ENCODE measurements at places on chromosomes 5 and 9.

DNA sequence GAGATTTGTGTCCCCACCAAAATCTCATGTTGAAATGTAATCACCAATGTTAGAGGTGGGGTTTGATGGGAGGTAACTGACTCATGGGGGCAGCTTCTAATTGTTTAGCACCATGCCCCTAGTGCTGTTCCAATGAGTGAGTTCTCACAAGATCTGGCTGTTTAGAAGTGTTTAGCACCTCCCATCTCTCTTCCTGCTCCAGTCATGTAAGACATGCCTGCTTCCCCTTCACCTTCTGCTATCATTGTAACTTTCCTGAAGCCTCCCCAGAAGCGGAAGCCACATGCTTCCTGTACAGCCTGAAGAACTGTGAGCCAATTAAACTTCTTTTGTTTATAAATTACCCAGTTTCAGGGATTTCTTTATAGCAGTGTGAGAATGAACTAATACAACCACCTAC lies 170.5 kb downstream of the NDUFS4 start:
- DNase-seq: no peak

DNA sequence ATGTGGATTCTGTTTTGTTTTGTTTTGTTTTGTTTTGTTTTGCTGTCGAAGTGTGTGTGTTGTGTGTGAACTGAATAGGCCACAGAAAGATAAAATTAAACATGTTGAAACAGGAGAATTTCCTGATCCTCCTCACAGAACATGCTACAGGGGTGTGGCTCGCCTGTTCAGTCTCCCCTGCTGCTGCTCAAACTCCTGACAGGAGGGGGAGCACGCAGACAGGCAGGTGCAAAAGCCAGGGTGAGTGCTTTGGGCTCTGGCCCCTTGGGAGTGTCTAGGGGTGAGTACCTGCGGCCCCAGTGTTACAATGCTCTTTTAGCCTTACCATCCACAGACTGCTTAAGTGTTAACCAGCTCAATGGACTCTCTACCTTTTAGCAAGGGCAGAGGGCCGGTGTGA lies 473.5 kb downstream of the MAT2B start:
- DNase-seq: no peak

- DNase-seq: no peak
These were observed 265.1 kb downstream of the GAS1 start for GRCh38 chr9:86682240-86682639.

DNA sequence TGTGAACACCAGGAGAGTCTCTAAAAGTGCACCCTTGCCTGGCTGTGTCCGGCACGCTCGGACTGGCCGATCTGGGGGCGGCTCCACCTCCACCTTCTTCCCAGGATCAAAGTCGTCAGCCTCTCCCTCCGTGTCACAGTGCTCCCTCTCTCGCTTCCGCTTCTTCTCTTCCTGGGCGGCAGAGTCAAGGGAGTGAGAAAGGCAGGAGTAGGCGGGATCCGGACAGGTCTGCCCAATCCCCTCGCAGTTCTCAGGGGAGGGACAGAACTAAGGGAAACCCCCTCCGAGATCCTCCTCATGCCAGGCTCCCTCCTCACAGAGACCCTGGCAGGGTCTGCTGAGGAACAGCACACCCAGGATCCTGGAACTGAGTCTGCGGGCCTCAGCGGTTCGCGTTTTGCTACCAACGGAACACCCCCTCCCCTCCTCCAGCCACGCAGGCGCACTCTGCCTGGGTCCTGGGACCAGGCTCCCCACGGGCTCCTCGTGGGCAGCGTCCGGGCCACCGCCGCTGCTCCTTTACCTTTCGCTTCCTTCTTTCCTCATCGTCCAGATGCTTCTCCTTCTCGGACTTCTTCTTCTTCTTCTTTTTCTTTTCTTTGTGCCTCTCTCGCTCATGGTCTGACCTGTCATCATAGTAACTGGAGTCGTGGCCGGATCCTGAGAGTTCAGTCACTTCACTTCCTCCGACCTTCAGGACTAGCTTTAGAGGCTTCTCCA lies 1.3 kb downstream of the BRD9 start:
- no peak for DNase-seq

- DNase-seq: no peak
These were observed 31.5 kb downstream of the MACROH2A1 start for GRCh38 chr5:135367554-135367953.

DNA sequence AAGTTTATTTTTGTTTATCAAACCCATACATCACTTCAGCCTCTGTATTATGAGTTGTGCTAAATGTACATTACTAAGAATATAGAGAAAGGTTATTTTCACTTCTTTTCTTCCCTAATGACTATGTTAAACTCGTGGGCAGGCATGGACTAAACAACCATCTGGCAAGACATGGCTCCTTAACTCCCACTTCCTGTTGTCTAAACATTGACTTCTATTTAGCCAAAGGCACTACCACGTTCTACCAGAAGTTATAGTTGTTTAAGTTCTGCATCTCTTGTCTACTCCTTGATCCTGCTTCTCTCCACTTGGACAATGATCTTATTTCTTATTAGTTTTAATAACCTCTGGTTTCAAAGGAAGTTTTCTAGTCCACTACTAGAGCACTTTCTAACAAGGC lies 136.1 kb downstream of the MACIR start:
- DNase-seq: no peak

GRCh38 chr9:127507751-127508648 lies 56.7 kb downstream of the LRSAM1 start:
- DNase-seq: no peak

- no peak for DNase-seq
These were observed 56.0 kb downstream of the SLC1A3 start for GRCh38 chr5:36662291-36662851.

DNA sequence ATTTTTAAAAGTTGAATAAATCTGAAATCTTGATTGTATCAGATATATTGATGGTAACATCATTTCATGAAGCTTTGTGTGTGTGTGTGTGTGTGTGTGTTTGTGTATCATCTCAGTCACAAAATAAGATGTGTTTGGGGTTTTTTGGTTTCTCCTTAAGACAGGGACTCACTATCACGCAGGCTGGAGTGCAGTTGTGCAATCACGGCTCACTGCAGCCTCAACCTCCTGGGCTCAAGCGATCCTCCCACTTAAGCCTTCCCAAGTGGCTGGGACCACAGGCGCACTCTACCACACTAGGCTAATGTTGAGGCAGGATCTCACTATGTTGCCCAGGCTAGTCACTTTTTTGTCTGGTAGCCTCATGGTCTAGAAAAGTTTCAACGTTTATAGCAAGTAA lies 83.4 kb upstream of the DMRT1 start:
- no peak for DNase-seq

DNA sequence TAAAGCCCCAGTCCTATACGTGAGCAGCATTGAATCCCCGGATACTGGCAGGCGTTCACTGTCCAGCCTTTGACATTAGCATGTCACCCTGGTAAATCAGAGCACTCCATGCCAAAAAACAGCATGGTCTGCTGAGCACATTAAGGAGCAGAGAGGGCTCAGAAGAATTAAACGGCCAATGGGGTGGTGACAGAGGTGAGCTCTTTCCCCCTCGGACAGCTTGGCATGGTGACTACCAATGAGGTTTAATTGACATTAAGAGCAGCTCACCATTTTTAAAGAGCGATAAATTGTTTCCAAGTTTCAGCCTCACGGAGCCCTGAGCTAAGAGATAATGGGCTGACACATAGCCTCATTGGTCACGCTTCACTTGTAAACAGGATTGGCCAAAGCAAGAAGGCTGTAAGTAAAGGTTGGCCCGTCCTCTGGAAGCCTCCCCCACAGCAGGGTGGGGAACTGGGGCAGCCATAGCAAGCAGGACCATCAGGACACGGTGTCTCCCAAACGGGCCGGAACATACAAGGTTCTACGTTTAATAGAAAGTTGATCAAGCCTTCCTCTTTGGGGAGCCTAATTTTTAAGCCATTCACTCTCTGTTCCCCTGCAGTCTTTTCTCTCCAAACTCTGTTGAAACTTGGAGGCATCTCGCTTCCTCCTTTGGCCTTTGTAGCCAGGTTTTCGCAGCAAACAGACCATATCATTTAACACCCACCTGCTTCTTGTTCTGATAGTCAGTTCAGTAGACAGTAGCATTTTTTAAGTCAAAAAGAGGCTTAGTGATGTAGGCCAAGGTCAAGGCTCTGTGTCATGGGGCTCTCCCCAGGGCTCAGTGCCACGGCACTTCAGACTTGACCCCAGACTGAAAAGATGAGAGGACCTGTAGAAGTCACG lies 25.9 kb downstream of the QRFP start:
- DNase-seq: no peak

DNA sequence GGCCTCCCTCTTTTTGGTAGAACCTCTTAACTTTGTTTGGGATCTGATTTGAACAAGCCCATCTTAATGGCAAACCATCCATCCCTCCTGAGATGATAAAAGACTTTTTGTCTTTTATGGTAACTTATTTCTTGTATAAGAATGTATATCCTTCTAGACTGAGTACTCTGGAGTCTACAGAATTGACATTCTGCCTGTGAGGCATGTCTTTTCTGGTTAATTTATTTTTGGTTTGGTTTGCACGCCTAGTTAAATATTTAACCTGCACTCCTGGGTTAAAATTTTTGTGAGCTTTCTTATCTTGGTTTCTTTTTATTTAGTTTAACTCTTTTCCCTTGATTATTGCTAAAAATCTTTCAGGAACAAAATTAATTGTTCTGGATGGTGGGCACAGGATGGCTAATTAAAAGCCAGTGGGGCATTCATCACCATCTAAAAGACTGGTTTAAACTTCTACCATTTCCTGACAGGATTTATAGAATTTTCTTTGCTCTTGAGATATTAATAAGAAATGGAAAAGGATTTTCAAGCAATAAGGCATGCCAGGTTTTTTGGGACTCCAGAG lies 50.3 kb downstream of the PHAX start:
- no peak for DNase-seq

DNA sequence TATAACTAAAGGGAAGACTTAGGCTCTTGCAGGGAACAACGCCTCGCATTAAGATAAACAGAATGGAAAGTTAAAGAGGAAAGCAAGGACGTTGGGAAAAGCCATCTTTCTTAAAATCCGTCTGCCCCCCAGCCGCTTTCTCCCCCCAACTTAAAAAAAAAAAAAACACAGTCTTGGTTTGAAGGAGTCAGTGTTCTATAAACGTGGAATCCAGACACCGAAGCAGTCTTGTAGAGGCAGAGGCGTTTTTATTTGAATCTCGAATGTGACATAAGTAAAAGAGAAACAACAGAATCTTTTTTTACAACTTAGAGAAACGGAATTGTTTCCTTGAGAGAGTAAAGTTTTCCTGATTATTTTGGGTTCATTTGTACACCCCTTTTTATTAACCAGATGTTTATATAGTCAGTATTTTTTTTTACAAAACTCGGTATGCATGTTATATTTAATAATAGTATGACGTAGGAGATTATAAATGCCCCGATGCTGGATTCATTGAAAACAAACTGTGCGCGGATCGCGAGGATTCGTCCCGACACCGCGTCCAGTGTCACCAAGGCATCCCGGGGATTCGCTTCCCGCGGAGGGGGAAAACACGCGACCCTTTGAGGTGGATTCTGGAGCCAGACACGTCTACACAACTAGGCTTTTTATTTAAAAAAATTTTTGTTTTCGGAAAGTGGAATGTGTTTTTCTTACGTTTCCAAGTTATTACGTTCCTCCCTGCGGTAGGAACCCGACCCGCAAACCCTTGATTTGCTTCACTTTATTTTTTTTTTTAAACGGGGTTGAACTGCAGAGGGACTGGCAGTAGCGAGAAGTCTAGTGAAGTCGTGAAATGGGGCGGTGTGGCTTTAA lies 6.7 kb downstream of the PTCH1 start:
- no peak for DNase-seq

GRCh38 chr9:136021171-136021871 lies 60.1 kb upstream of the UBAC1 start:
- DNase-seq: no peak

DNA sequence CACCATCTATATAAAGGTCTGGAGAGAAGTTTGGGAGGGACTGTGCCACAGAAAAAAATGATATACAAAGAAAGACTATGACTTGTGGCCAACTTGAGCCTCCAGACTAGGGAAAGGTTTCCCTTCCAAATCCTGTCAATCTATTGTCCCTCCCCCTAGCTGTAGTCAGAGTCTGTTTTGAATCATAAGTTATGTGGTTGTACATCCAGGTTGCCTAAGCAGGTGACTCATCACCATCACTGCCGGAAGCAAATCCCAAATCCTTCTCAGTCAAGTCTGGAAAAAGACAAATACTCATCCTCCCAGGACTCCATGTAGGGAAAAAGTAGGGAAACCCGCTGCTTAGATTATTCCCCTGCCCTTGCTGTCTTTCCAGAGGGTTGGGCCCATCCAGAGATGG lies 235.7 kb downstream of the CDK5RAP2 start:
- DNase-seq: peak; percentile 70

- DNase-seq: no peak
These were observed 217.9 kb downstream of the BNC2 start for GRCh38 chr9:16652582-16652981.

DNA sequence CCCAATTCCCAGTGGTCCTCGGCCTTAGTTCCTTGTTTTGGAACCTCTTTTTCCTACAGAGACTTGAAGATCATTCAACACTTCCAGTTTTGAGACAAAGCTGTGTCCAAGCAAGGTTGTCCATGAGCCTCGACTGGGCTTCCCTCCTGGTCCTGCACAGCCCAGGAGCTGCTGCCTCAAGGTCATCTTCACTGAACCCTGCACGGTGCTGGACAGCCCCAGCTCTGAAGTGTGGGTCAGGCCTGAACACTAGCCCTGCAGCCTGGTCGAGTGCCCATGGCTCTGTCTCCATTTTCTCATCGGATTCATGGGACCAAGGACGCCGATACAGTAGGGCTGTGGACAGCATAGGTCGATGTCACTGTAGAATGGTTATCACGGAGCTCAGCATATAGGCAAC lies 68.0 kb upstream of the NFIL3 start:
- no peak for DNase-seq

GRCh38 chr9:136990242-136990911 lies 1.8 kb upstream of the PAXX start:
- DNase-seq: no peak

- no peak for DNase-seq
These were observed 103.9 kb downstream of the TRIO start for GRCh38 chr5:14247054-14247386.

- DNase-seq: no peak
These were observed 160.3 kb downstream of the HSD17B3 start for GRCh38 chr9:96141666-96142065.

- DNase-seq: no peak
These were observed 337.4 kb upstream of the ATP10B start for GRCh38 chr5:161189452-161189851.

- peak; percentile 60 for DNase-seq
These were observed 7.8 kb upstream of the TNFAIP8 start for GRCh38 chr5:119347991-119348390.

DNA sequence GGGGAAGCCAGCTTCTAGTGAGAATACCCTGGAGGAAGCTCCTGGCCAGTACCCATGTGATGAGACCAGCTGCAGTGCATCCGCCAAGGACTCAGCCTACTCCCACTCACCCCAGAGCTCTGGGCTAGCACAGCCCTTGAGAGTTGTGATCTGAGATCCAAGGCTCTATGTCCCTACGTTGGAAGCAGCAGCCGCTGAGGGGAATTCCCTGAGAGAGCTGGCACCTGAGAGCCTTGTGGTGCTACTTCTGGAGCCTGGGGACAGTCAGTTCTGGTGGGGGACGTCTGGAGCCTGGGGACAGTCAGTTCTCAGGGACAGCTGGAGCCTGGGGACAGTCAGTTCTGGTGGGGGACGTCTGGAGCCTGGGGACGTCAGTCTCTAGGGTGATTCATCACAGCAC lies 39.2 kb downstream of the PDZD2 start:
- no peak for DNase-seq
